Epithelial cell of prostate (primary cell): ENCODE measurements at places on chromosomes 3 and 15.

DNA sequence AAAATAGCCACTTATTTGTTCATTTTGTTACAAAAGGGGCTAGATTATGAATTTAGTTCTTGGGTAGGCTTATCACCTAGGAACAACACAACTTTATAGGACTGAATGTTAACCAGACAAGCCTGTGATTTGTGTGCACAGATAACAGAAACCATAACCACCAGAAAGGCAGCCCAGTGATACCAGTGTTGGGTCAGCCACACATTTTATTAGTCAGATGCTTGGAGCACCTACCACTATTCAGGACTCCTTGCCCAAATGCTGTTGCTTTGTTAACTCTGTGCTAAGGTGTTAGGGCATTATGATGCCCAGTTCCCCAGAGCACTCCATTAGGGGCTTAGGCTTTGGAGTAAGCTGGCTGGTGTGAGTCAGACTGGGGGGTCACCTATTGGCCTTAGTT is 22.5 kb downstream of the PLCL2 start:
- DNase-seq, result no peak

DNA sequence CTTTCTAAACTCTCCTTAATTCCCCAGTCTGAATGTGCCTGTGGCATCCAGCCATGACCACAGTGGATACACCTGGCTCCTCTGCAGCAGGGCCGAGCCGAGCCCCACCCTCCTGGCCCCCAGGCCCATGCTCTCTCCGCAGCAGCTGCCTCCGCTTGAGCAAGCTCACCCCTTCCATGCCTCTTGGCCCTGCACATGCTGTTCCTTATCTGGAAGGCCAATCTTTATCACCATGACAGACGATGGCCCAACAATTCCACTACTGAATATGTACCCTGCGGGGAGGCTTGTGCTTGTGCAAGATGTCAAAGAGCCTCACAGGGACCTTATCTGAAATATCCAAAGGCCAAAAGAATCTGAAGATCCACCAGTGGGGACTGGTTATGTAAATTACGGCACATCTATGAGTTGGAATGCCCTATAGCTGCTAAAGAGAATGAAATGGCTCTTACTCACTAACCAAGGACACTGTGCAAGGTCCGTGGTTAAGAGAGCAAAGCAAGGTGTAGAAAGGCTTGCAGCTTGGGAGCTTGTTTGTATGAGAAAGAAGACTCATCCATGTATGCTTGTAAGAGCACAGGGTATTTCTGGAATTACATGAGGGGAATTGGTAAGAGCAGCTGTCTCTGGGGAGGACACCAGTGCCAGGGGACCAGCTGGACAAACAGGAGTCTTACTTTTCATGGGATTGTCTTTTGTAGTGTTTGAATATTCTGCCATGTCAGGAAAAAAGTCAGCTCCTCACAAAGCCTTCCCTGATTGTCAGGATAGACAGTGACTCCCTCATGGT is 55.2 kb downstream of the WNT7A start:
- no peak for DNase-seq

DNA sequence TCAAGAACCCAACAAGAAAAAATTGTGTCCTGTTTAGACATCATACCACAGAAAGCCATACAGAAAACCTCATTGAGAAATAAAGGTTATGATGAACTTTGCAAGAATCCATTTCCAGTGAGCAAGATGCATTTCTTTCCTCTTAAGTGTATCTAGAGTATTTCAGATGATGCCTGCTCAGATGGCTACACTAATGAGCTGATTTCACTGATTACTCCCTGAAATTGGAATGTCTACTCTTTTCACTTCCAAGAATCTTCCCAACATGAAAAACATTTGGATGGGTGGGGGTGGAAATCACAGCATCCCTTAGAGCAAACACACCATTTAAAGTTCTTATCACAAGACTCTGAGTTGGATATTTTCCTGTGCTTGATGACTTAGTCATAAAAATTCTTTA is 41.4 kb upstream of the IL12A start:
- no peak for DNase-seq

- DNase-seq, result no peak
Observed at GRCh38 chr15:74156678-74157411, 16.7 kb upstream of the ISLR start.

GRCh38 chr3:190375246-190375645 is 12.7 kb upstream of the CLDN16 start:
- no peak for DNase-seq

DNA sequence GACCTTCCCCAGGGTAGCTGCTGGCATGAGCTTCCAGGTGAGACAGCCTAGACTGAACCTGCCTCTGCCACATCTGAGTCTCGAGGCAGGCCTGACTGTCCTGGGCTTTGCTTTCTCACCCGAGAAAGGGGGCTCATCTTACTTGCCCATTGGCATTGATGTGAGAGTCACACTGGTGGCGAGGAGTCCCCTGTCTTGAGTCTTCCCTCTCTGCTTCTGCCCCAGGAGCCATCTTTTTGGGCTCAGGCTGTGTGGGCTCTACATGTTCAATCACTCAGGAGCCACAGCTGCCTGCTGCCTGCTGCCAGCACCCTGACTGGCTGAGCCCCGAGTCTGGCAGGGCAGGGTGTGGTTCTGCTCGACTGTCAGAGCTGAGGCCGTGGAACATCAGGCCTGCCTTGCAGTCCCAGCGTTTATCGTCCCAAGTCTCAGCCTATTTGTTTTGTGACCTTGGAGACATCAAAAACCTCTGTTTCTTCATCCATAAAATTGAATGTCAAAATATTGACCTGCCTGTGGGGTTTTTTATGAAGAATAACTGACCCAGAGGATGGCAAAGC is 132.5 kb downstream of the DNAJB8 start:
- DNase-seq, result no peak

- no peak for DNase-seq
Observed at GRCh38 chr15:58870451-58870850, 63.0 kb downstream of the SLTM start.

GRCh38 chr3:47578119-47578632 is 489 bp downstream of the CSPG5 start:
- DNase-seq, result no peak

- no peak for DNase-seq
Observed at GRCh38 chr3:45962033-45962432, 18.8 kb downstream of the CXCR6 start.

- DNase-seq, result no peak
Observed at GRCh38 chr15:29612096-29612495, 210.2 kb downstream of the TJP1 start.

- no peak for DNase-seq
Observed at GRCh38 chr15:50135031-50135551, 16.1 kb upstream of the ATP8B4 start.

DNA sequence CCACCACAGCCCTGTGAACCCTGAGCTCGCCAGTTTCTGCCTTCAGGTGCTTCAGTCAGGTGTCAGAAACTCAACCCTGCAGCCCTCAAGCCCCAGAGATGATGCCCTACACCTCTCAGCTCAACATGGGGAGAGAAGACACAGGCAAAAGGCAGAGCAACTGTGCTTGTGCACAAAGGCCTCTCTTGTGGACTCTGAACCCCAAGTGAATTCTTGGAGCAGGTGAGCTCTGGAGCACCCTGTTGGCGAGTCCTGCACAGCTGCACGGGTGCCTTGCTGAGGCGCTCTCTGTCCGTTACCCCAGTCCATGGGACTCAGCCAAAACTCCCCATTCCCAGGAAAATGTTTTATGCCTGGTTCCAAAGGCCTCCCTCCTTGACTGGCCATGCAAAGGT is 197.0 kb downstream of the KLF13 start:
- no peak for DNase-seq

DNA sequence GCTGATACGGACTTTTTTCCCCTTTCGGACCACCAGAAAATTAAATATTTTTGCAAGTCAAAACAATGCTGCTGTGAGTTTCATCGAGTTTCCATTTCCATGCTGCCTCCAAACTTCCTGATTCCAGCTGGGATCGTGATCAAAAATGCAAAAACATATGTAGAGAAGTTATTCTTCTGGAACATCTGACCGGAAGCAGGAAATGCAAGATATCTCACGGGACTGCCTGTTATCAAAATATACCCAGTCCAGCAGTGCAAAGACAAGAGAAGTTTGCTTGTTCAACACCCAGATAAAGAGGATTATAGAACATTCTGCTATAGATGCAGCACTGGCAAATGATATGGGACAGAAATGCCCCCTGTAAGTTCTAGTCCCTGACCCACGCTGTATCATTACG is 726.7 kb upstream of the NR2F2 start:
- DNase-seq, result no peak
